T-helper 17 cell (primary cell): ENCODE measurements at places on chromosomes 12 and 14. TPM values are rescaled to one million over a fixed set of nuclear protein-coding genes. Genes with fewer than 3 reads are reported as not detected.

GRCh38 chr12:42585841-42586216 is 3.7 kb downstream of the PRICKLE1 start:
- DNase-seq: no peak

GPR65 gene
- 14.9 TPM for total RNA-seq

BLTP3B gene
- 22.6 TPM for total RNA-seq

SERPINA1 gene
- 3.5 TPM for total RNA-seq

DNA sequence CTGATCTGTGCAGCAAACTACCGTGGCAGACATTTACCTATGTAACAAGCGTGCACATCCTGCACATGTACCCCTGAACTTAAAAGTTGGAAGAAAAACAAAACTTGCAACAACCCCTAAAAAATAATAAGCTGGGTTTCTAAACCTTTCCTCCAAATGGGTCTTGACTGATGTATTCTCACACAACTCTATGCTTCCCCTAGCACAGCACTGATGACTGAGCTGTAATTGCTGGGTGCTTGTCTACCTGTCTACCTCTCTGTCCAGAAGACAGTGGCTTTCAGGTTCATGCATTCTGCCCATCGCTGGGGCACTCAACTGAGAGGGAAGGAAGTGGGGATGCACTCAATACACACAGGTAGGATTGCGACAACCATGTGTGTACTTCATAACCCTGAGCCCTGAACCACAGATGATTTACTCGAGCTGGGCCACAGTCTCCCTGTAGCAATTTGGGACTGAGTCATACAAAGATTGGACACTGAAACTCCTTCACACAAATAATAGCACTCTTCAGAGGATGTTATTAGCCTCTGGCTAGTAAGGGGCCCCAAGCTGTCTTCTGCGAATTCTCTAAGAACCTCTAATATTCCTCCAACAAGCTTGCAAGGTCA is 44.8 kb upstream of the TMPO start:
- DNase-seq: no peak

C1R gene
- 7.2 TPM for total RNA-seq

DNA sequence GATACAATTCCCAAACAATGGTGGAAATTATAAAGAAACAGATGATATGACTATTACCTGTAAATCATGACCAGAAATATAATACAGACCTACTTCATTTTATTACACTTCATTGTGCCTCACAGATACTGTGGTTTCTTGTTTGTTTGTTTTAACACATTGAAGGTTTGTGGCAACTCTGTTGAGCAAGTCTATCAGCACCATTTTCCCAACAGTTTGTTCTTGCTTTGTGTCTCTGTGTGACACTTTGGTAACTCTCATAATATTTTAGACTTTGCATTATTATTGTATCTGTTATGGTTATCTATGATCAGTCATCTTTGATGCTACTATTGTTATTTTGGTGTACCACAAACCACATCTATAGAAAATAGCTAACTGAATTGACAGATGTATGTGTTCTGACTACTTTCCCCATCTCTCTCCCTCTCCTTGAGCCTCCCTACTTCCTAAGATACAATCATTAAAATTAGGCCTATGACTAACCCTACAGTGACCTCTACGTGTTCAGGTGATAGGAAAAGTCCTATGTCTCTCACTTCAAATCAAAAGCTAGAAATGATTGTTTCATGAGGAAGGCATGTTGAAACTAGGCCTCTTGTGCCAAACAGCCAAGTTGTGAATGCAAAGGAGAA is 49.1 kb downstream of the FBXO33 start:
- DNase-seq: no peak

ACSM4 gene
- not detected for total RNA-seq

- DNase-seq: no peak
Measured at GRCh38 chr14:70601162-70601561, 707 bp upstream of the MED6 start.

- DNase-seq: no peak
Measured at GRCh38 chr12:1479645-1480044, 114.7 kb downstream of the FBXL14 start.

DNA sequence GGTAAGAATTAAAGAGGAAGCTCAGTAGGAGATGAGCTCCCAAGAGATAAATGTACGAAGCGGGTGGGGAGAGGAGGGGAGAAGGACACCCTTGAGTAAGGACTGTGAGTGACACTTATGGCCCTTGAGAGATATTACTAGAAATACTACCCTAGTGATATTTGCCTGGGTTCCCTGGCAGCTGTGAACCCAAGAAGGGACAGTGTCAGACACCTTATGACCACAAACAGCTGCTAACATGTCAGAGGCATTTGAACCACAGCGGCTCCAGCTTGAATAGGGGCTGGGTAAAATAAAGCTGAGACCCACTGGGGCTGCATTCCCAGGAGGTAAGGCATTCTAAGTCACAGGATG is 19.6 kb upstream of the SLC6A12 start:
- DNase-seq: no peak

GRCh38 chr12:54394281-54394719 is 9.8 kb upstream of the ZNF385A start:
- no peak for DNase-seq

DNA sequence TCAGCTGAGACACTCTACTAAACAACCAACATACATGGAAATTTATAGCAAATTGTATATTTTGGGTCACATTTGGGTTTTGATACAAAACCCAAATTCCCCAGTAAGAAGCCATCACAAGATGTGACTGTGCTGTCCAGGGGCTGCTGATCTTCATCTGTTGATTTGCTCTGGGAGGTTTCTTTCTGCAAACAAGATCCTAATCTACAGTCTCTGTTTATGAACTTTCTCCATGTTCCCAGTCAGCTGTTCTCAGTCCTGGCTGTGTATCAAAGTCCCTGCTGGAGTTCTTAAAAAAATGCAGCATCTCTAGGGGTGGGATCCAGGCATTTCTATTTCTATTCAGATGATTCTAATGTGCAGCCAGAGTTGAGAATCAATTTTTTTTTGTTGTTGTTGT is 85.1 kb downstream of the ATP23 start:
- no peak for DNase-seq

DNA sequence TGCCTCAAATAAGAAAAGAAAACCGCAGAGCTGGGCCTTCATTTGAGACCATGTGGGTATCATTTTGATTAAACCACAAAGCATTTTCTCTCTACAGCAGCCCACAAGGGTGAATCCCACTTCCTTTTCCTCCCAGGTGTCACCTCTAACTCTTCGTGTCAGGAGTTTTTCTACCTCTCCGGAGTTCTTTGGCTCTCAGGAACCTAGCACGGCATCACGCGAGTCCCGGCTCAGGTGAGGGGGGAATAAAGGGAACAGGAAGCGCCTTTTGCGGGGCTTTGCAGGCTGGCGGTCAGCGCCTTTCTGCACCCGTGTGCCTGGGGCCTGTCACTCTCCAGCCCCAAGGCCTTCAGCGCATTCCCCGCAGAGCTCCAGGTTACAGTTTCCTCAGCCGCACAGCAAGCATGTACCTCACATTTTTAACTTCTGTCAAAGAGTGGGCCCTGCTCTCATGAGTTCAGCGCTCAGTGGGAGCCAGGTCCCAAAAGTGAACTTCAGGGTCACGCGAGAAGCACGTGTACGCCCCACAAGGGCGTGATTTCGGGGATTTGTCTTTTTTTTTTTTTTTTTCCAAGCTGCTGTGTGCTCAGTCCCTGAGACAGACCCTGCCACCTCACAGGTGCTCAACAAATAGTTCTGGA is 740 bp upstream of the PRPF40B start:
- no peak for DNase-seq

GRCh38 chr12:6961695-6962284 is 8.7 kb downstream of the PHB2 start:
- no peak for DNase-seq

- no peak for DNase-seq
Measured at GRCh38 chr12:11907625-11908024, 163.1 kb upstream of the BCL2L14 start.

DNA sequence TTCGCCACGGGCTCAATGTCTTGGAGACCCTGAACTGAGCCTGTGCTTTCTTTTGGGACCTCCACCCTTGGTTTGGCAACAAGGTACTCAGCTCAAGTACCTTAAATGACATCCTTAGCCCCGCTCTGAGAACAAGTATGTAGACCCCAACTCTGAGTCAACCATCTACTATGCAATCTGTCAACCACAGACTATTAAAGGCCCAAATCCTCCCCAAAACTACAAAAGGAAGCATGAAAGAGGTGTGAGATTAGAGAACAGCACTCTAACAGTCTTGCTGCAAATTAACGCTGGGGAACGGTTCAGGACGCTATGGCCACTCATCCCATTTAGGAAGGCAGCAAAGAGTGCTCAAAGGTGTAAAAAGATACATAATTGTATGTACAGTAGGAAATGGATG is 52.1 kb downstream of the CCDC88C start:
- DNase-seq: no peak

GRCh38 chr12:107322063-107322462 is 228.7 kb upstream of the CRY1 start:
- peak; percentile 25 for DNase-seq

PAH gene
- total RNA-seq: 0.15 TPM

DNA sequence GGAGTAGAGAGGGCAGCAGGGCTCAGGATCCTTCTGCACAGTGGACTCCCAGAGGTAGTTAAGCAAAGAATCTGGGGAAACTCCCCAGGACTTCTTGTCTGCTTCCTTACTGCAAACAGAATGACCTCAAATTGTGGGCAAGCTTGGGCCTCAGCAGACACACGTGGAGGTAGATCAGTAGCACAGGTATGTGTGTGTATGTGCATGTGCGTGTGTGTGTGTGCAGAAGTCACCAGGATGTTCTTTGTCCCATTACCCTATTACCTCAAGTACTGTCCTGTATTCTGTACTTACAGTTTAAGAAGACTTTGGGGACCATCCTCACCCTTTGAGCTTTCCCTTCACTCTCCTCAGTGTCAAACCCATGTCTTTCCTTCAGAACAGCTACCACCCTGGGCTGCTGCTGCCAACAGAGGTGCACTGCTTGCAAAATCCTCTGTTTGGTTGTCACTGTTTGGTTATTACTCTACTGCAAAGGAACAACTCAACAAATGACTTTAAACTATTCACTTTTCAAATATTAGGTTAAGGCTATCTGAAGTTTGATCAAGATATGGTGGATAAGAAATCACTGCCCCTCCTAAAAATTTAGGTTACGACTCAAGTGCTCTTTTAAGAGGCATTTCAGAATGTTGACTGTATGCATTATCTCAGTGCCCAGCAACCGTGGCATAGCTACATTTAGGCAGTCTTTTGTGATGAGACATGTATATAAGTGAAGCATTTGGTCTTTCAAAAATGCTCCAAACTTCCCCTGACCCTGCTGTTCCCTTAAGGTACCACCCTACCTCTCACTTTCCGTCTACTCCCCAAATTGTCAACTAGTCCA is 78.2 kb upstream of the MBIP start:
- DNase-seq: no peak

DNA sequence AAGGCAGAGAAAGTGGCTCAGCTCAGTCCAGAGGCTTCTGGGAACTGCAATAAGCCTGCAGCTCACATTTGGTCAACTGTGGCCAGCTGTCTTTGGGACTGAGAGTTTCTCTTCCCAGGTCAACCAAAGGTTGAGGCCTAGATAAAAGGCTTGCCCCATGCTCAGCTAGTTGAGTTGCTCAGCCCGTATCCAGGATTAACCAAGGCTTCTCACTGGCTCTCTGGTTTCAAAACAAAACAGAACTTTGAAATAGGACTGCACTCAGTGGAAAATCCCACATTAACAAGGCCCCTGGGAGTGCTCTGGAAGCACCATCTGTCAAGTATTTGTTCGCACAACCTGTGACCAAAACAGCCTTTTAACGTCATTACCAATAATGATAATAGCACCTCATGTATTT is 40.3 kb upstream of the NUAK1 start:
- DNase-seq: no peak
